ENCODE measurements at places on chromosomes 12 and 14.

- no peak for DNase-seq
These were observed 19.3 kb upstream of the CLEC2D start for GRCh38 chr12:9650151-9650576.

DNA sequence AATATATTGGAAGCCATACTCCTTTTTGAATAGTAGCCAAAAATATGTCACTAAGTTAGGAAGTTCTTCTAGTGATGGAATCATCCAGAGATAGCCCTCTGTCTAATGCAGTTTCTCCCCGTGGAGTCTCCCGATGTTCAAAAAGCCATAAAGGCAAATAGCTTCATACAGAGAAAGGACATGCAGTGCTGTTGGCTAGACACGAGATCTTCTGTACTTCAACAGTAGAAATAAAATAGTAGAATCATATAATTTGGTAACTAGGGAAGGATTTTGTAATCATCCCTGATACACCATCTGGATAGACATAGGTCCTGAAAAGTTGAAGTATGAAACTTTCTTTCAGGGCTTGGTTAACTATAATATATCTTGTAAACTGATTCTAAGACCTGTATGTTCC lies 27.6 kb downstream of the LRFN5 start:
- DNase-seq, result no peak

DNA sequence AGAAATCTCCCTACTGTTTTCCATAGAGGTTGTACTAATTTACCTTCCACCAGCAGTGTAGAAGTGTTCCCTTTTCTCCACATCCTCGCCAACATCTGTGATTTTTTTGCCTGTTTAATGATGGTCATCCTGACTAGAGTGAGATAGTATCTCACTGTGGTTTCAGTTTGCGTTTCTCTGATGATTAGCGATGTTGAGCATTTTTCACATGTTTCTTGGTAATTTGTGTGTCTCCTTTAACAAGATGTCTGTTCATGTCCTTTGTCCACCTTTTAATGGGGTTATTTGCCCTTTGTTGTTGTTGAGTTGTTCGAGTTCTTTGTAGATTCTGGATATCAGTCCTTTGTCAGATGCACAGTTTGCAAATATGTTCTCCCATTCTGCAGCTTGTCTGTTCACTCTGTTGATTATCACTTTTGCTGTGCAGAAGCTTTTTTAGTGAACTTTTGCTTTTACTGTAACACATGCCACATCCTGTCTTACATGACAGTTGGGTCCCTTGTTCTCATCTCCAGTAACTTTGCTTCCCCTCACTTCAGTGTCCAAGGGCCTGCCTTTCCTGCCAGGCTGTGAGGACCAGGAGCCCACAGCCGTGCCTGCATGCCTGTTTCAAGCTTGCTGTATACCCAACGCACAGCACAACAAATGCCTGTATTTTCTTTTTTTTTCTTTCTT lies 64.9 kb downstream of the SPRING1 start:
- DNase-seq, result peak; percentile 38

GRCh38 chr14:55580470-55581341 lies 699 bp downstream of the KTN1 start:
- peak; percentile 62 for DNase-seq

GRCh38 chr12:116629480-116629879 lies 70.3 kb downstream of the MAP1LC3B2 start:
- no peak for DNase-seq

DNA sequence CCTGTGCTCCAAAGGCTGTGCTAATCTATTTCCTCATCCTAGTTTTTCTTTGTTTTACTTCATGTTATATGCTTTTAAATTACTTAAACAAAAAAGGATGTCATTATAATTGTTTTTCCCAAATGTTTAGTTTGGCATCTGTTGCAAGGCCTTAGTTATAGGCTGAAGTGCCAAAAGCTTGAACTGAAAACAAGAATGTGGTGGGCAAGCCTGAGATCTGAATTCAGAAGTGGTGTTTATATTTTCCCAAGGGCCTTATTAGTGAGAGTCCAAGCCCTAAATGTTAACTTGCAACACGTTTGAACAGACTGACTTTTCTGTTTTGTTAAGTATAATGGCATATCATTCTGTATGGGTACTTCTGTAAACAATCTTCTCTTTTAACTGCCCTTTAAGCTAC lies 326.8 kb downstream of the CCDC91 start:
- DNase-seq, result no peak

DNA sequence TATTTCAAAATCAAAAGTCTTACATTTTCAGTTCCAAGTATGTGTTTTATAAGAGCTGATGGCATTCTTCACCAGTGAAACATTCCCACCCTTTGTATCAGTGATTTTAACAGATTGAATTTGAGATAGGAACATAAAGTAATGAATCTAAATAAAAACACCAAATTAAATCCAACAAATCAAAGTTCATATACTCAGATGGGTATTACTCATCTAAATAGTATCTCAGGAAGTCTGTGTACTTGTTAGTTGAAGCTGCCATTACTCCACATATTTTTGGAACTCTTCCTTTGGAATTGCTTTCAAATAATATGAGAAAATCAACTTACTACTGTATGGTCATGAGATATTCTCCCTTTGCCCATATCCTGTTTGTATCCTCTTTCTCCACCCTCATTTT lies 89.1 kb downstream of the MIA2 start:
- DNase-seq, result no peak

DNA sequence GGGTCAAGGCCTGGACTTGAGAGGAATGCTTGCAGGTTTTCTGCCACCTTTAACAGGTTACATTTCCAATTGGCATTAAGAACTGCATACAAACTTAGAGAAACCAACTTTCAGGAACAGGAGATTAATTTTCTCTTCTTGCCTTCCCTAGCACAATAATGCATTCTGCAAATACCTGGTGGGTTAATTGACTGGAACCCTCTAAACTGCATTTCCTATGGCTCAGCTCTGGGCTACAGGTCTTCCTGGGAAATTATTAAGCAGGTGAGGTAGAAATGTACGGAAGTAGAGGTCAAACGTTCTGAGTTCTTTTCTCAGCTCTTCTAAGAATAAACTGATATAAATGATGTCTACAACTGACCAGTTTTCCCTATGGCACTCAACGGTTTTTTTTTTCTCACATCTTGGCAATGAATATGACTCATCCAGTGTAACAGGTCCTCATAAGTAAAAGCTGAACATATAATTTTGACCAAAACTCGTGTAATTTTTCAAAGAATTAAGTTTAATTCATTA lies 144.9 kb upstream of the PELI2 start:
- no peak for DNase-seq

GRCh38 chr12:104307655-104308000 lies 4.1 kb downstream of the EID3 start:
- DNase-seq, result no peak

DNA sequence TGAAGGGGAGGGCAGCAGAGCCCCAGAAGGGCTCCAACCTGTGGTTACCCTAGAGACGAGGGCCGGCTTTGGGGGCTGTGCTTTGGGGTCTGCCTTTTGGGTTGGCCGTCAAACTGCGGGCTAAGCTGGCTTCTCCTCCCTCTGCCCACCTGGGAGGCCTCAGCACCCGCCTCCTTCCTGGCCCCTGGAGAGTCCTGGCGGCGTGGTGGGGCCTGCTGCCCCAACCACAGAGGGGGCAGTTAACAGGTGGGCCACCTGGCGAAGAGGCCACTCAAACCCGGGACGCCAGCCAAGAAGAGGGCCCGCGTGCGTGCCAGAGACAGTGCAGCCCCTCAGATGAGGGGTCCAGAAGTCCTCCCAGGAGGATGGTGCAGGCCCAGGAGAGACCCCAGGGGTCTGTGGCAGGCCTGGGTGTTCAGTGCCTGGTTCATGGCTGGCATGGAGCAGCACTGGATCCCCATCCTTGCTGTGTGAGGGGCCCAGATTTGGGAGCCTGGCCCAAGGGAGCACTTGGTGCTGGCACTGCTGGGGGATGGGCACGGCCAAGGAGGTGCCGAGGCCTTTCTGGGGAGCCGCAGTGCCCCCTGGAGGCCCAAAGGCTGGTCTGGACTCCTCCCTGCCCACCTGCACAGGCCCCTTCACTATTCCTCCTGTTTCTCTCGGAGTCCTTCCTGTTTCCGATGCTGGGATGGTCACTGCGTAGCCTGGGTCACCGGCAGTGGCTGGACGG lies 48.8 kb downstream of the LRCOL1 start:
- DNase-seq, result peak; percentile 42

- no peak for DNase-seq
These were observed 5.7 kb upstream of the PAWR start for GRCh38 chr12:79696416-79696815.

DNA sequence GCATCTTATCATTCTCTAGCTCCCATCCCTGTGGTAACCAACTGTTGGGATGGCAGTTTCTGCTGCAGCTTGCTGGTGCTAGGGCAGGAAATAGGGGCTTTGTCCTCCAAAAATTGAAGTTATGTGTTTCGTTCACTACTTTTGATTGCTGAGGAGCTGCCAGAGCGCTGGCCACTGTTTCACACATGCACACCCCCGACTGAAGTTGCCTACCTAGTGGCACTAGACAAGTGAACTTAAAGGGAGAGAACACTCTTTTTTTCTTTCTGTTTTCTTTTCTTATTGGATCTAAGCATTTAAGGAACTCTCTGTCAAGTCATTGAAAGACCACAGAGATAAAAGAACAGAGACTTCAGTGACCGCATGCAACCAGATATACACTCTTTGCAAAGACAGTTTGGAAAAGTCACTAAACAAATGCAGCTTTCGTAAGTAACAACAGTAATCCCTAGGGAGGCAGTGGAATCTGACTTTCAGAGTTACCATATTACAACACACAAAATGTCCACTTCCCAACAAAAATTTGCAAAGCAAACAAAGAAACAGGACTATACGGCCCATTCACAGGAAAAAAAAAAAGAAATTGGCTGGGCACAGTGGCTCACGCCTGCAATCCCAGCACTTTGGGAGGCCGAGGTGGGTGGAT lies 12.0 kb downstream of the TFCP2 start:
- no peak for DNase-seq

- no peak for DNase-seq
These were observed 2.2 kb downstream of the CDK2AP1 start for GRCh38 chr12:123269395-123269892.

DNA sequence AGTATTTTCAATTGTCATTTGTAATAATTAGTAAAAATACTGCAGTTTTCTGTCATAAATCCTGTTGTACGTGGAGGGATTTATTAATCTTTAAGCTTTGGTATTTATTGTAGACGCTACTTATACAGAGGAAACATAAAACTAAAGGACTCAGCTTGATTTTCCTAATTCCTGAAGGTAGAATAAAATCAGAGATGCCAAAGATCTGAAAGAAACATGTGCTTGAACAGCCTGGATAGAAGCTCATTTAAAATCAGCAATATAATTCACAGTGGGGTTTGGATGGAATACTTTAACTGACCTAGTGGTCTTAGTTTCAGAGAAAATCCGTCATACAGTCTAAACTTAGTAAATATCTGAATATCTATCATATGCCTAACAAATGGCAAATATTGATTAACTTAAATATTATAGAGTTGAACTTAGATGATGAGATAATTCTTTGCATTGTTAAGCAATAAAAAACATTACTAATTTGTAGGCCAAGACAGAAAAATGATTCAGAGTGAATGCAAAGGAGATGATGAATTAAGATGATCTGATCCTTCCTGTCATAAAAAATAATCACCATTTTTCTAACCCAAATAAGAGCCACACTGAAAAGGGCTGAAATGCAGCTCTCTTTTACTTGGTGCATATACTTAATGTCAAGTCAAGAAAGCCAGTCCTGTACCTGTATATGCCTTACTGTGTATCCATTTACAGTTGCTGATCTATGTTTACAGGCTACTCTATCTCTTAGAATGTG lies 397.1 kb upstream of the DCN start:
- no peak for DNase-seq

DNA sequence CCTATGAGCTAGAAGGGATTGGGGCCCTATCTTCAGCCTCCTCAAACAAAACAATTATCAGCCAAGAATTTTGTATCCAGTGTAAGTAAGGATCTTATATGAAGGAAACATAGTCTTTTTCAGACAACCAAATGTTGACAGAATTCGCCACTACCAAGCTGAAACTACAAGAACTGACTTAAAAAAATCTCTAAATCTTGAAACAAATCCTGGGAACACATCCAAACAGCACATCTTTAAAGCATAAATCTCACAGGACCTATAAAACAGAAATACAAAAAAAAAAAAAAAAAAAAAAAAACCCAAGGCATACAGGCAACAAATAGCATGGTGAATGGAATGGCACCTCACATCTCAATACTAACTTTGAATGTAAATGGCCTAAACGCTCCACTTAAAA lies 41.3 kb upstream of the LMNTD1 start:
- no peak for DNase-seq

- no peak for DNase-seq
These were observed 26.3 kb downstream of the SLC15A4 start for GRCh38 chr12:128797119-128798118.

- DNase-seq, result no peak
These were observed 1905.4 kb upstream of the FLRT2 start for GRCh38 chr14:83624541-83624940.

DNA sequence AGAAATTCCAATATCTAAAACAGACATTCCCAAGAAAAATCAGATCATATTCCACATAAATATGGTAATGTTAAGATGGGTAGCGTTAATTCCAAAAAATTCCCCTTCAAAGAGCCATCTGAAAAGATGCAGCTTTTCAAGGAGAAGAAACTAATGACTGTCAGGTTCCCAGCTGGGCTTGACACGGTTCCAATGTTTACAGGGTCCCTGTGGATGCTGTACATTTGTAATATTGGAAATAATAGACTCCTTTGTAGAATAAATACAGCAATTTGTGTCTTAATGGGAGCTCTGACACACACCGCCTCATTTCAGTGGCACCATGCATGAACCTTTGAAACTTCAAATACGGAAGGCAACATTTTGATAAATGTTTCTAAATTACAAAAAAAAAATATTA lies 140.6 kb downstream of the ITPR2 start:
- DNase-seq, result no peak

DNA sequence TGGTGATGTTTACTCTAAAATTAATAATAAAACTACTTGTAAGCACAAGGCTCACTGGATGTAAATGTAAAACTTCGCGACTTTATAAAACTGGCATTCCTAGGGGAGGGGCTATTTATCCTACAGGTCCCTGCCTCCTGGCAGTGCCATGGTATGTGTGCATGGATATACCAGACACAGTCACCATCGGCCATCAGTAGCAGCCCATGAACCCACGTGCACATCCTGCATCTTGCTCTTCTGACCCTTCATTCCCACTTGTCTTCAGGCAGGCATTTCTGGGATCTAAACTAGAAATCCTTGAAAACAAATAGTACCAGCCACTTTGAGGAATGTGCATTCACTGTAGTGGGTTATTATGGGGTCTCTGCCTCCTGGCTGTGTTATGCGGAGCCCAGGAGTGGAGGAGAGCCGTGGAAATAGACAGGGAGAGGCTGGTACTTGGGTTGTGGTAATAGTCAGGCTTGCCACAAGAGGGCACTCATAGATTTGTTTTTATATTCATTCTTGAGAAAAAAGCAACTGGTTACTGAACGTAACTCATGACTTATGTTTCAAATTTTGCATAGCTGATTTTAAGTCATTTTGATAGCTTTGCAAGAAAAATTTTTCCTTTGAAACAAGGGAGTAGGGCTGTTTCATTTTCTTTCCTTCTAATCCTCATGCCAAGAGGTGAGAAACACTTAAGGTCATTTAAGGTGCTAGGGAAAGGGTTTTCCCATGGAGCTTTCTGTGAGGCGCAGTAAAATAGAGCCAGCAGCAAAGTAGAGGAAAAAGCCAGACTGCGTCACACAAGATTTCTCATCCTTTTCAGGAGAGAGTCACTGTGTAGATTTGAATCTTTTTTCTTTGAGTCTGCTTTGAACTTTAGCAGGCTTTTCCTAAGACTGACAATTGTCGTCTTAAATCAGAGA lies 17.4 kb upstream of the GALNT16 start:
- peak; percentile 77 for DNase-seq

All from KBM-7 (cell line).